Iris pigment epithelial cell (primary cell): ENCODE measurements at places on chromosomes 6 and 20.

DNA sequence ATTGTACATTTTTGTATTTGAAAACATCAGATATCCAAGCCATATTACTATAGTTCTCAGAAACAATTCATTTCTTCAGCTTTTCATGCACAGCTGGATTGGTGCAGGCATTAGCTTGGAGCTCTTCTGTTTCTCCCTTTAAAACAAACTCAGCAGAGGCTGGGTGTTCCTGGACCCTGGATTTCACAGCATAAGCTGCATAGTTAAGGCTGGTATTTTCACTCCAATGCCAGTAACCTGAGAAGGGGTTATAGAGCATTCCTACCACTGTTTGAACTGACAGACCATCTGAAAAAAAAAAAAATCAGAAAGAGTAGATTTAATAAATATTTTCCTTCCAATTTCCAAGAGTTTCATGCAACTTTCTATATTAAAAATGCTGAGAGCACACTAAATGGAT, 20.1 kb upstream of the FAXC start:
- DNase-seq: no peak

GRCh38 chr20:24277196-24277595, 192.2 kb upstream of the SYNDIG1 start:
- DNase-seq: no peak

DNA sequence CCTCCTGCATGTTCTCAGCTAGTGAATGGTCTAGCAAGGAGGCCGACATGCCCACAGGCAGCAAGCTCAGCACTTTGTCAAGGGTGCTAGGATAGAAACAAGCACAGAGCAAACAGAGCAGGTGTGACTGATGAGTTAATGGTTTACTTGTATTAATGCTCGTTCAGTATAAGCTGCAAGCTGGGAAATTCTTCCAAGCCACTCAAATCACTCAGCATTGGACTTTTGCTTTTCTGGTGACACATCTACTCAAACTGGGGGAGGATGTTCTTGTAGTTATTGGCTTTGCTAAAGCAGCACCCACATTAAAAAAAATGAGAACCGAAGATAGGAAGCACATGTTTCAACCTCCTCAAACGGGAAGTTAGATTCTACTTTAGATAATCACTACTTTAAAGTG, 43.1 kb upstream of the NEDD9 start:
- no peak for DNase-seq

DNA sequence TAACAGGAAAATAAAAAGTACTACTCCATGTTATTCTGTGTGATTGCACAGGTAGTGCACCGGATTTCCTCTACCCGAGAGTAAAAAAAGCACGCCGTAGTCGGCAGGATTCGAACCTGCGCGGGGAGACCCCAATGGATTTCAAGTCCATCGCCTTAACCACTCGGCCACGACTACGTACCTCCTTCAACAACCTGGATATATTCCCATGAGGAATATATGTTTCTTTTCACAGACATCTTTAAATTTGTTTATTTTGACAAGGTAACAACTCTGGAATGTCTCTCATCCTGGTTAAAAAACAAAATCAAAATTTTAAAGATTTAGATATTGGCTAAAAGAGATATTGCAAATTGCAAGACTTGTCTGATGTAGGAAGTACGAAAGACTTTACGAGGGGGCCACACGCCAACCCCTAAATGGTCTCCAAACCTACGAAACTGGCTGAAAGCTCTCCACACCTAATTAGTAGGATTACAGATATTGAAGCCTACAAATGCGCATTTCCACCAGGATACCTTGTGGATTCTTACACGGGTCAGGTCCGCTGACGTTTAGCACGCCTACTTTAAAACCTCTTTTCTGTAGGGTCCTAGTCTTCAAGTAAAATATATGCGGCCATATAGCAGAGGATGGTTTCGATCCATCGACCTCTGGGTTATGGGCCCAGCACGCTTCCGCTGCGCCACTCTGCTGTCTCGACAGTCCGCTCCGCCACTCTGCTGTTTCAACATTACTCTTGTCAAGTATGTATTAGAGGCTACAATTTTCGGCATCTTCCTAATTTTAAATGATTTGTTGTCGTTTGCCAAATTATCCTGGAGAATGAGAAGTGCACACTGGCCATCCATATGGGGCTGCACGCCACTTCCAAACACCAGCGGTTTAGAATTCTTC, 52.2 kb upstream of the BTN3A2 start:
- peak; percentile 93 for DNase-seq

DNA sequence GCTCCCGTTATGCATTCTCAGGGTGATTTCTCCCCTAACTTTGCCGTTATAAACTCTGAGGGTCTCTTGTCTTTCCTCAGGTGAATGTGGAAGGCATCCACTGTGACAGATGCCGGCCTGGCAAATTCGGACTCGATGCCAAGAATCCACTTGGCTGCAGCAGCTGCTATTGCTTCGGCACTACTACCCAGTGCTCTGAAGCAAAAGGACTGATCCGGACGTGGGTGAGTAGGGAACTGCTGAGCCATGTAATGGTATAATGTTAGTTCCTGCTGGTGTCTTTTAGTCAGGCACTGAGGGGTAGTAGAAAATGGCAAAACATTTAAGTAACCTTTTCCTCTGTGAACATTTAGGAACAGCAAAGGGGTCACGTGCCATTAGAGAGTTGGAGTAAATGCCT, 395.4 kb downstream of the ARHGAP18 start:
- DNase-seq: peak; percentile 9
